ENCODE measurements at places on chromosomes 13 and 19. TPM values are rescaled to one million over a fixed set of nuclear protein-coding genes. Genes with fewer than 3 reads are reported as not detected.

- peak overlapping the region; percentile 97 for H3K27ac ChIP-seq
- no peak for DNase-seq
- H3K4me3 ChIP-seq: no peak overlapping the region
- peaks cover 57% of the 10 kb centered on the region for H3K4me1 ChIP-seq
- no peaks in the 10 kb centered on the region for H3K27me3 ChIP-seq
Measured at GRCh38 chr19:35170359-35171061, 16.0 kb downstream of the FXYD5 start.

GRCh38 chr19:57656346-57656745 is 12.4 kb upstream of the ZSCAN4 start:
- no peak for DNase-seq
- no peak overlapping the region for H3K4me3 ChIP-seq
- H3K36me3 ChIP-seq: no peaks in the 10 kb centered on the region
- H3K27me3 ChIP-seq: peaks cover 13% of the 10 kb centered on the region
- peaks cover 13% of the 10 kb centered on the region for H3K4me1 ChIP-seq
- no peak overlapping the region for H3K27ac ChIP-seq

GRCh38 chr19:54115109-54116063 is at the start of the genes PRPF31 and TFPT:
PRPF31 (plus strand) TSS chr19:54115754; CDS start chr19:54118279, 2,525 bp downstream.
TFPT (minus strand) TSS chr19:54115657; CDS start chr19:54115269, 388 bp downstream.
- DNase-seq: peak; percentile 95
- no peaks in the 10 kb centered on the region for H3K27me3 ChIP-seq
- peak within 1 kb of the TSS; percentile 63 for H3K27ac ChIP-seq
- peaks cover 14% of the 10 kb centered on the region for H3K4me1 ChIP-seq
- no peaks in the 10 kb centered on the region for H3K36me3 ChIP-seq

DNA sequence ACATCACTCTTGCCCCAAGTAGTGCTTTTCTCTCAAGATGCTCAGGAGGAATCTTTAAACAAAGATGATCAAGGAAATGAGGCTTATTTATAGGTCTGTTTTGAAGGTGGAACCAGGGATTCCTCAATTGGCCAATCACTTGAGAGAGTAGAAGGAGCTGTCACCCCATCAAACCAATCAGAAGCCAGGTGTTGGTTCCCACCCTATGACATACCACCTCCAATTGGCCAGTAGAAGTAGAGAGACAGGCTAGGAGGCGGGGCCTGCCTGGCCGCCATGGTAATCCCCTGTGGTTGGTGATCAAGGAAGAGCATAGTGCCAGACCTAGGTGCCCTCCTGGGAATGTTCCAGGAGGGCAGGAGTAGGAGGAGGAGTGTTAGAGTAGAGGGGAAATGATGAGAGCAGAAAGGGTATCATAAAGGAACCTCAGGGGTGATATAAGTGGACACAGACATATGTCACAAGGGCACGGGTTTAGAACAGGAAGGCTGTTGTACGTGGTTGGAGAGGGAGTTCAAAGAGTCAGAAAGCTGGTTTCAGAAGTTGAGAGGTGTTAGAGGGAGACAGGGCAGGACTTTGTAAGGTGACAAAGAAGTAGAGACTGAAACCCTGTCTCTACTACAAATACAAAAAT is 10.5 kb downstream of the PMIS2 start:
- no peak for DNase-seq
- H3K27ac ChIP-seq: no peak overlapping the region

SIGLEC5 gene
- total RNA-seq: not detected

RNF225 gene
- total RNA-seq: 0.61 TPM

DNA sequence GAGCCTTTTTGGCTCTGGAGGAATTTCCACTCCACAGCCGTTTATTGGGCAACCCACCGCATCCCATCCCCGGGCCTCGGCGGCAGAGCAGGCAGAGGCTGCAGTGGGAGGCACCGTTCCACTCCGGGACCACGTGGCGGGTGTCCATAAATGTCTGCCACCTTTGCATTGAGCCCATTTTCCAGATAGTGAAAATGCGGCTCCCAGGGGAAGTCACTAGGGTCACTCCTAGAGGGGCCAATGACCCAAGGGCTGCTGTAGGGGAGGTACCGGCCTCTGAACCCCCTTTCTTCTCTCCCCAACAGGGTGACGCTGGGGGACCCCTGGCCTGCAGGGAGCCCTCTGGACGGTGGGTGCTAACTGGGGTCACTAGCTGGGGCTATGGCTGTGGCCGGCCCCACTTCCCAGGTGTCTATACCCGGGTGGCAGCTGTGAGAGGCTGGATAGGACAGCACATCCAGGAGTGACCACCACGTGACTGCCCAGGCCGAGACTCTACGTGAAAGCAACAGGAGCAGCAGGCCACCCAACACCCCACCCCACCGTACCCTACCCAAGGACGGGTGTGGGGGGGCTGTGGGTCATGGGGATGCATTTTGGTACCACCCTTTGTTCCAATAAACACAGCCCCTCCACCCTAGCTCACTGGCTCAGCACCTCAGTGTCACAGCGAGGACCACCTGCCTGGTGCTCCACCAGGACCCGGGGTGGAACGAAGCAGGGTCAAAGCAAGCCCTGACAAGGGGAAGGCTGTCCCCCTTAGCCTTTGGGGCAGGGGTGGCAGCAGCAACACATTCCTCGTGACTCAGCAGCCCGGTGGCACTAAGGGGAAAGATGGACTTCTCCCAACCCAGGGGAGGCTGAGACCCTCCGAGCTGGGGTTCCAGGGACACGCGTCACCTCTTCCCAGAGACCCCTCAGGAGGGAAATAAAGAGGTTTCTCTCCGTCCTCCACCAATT is 1.5 kb downstream of the TIMM13 start:
- H3K27me3 ChIP-seq: no peaks in the 10 kb centered on the region
- H3K4me1 ChIP-seq: 0 out of 2 replicates have a peak, but pooled peaks cover 5% of the 10 kb centered on the region
- no peak for DNase-seq
- no peaks in the 10 kb centered on the region for H3K36me3 ChIP-seq

ZNF667 gene
- not detected for total RNA-seq

GRCh38 chr13:28622286-28622685 is 36.6 kb upstream of the POMP start:
- H3K36me3 ChIP-seq: no peaks in the 10 kb centered on the region
- no peak overlapping the region for H3K27ac ChIP-seq
- H3K4me3 ChIP-seq: no peak overlapping the region

GRCh38 chr19:3270902-3271301 is 46.4 kb downstream of the CELF5 start:
- DNase-seq: no peak
- H3K27ac ChIP-seq: no peak overlapping the region
- H3K27me3 ChIP-seq: peaks cover 13% of the 10 kb centered on the region

DNA sequence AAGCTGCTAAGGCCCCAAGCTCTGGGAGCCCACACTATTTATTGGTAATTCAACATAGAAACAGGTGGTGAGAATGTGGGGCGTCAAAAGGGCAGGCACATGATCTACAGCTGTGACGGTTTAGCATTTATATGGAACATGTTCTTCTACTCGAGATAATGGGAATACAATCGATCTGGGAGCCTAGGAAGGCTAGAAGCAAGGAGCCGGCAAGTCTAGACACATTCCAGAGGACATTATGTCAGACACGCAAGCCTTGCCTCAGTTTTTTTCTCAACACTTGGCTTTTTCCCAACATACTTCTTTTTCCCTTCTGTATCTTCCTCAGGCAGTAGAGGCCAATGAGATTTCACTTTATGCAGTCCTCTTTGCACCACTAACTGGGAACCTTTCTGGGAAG is 315.7 kb upstream of the SLITRK5 start:
- no peak overlapping the region for H3K4me3 ChIP-seq
- no peaks in the 10 kb centered on the region for H3K4me1 ChIP-seq
- H3K27ac ChIP-seq: no peak overlapping the region
- no peak for DNase-seq
- no peaks in the 10 kb centered on the region for H3K27me3 ChIP-seq
